ENCODE measurements at places on chromosomes 5 and 9.
A peak's percentile ranks its signal among the peaks of the same experiment; 100 is the strongest.

DNA sequence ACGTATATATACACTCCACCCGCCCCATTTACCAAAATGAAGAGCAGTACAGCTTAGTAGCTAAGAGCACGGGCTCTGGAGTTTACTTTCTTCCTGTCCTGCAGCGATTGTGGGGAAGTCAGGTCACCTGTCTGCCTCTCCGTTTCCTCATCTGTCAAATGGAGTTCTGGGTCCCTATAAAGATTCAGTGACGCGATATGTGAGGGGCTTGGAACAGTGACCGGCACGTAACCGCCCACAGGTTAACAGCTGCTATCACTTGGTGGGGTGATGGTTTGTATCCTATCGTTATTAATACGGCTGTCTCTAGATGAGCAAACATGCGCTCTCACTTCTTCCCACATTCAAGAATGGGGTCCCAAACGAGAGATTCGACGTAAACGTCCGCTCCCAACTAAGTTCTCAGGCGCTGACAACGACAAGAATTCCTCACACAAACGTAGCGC lies 426 bp downstream of the FAM114A2 start:
- peak; percentile 42 for DNase-seq

- DNase-seq = no peak
Measured at GRCh38 chr5:9046756-9047481, 499.0 kb downstream of the SEMA5A start.

- DNase-seq = no peak
Measured at GRCh38 chr5:8842971-8843551, 702.8 kb downstream of the SEMA5A start.

DNA sequence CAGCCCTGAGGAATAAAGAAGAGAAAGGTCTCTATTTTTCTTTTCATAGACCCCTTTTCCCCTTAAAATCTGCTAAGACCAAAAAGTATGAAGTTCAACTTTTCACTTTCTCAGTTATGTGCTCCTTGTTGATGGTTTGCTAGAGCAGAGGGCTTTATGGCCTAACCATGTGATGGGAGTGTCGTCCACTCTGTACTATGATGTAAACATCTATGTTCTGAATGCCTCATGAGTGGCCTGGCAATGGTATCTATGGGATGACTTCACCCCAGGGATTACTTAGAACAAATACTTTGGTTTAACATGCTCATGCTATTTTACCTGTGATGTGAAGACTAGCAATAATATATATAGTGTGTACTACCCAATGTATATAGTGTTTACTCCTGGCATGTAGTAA lies 43.7 kb upstream of the MIER3 start:
- DNase-seq = no peak

- DNase-seq = no peak
Measured at GRCh38 chr9:17725399-17726010, 146.6 kb downstream of the SH3GL2 start.

DNA sequence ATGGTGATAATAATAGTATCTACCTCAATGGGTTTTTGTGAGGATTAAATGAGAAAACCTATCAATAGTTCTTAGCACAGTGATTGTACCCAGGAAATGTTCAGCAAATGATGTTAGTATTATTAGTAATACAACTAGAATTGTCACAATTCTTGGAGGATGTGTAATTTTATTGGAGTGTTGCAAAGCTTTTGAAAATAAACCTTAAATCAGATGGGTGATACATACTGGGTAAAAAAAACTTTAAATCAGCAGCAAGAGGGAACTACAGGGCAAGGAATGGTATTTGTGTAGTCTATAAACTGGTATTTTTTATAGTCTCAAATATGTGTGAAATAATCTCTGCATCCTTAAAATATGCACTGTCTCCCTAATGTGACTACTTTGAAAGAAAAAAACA lies 371.6 kb downstream of the PIK3R1 start:
- no peak for DNase-seq

DNA sequence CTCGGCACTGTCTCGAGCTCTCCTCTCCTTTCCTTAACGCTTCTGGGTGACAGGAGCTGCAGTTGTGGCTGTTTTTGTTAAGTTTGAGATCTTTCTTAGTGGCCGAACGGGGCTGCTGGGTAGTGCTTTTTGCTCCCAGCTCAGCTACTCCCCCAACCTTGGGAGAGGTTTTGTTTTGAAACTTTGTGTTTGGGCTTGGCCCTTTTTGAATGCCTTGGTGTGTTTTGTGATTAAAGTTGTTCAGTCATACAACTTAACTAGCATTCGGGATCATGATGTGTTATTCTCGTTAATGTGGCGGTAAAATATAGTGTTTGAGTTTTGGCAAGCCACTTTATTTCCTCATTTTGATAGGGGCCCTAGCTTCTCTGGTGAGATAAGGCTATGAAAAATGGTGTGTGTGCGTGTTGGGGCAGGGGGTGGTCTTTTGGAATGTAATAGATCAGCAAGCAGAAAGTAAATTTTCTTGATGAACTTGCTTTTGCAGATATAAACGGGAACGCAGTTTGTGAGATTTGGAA lies 1.1 kb downstream of the KDM3B start:
- peak; percentile 36 for DNase-seq

DNA sequence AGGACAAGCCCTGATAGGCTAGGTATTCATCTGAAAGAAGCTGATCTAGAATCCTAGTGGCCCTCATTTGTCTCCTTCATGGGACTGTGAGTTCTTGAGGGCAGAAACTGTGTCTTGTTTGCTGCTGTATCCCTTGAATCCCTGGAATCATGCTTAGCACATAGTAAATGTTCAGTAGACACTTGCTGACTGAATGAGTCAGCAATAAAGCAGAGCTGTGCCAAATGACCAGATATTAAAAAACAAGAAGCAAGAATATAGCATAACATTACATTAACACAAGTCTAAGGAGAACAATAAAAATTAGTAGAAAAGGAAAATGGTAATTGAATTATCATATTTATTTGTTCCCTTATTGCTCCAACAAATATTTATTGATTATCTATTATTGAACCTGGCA lies 420.5 kb downstream of the ZSWIM6 start:
- DNase-seq = no peak

- DNase-seq = no peak
Measured at GRCh38 chr5:3386637-3387036, 209.0 kb upstream of the IRX1 start.

DNA sequence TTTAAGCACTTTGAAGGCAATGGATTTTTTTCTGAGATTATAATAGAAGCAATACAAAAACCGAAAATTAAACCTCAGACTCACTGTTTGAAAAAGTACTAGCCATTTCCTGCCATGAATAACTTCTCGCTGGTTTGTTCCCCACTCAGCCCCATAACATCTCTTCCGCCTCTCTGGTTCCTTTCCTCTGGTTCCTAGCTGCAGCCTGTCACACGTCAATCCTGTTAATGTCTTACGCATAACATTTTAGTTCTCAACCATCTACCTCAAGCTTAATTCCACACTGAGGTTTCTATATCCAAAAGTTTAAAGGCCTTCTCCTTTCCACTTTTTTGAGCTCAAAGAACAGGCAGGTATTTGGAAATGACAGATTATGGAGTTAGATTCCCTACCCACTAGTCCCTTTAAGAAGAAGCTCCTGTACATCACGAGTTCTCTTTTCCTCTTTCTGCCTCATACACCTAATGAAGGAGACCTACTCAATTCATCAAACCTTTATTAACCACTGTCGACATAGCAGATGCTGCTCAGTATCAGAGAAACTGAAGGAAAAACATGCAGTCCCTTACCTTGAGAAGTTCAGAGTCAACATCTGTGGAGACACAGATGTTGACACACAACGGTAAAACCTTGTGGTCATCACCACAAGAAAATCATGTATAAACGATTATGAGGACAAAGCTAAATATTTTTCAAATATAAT lies 243.0 kb upstream of the PTGER4 start:
- DNase-seq = peak; percentile 52

- DNase-seq = no peak
Measured at GRCh38 chr5:124996023-124996763, 249.8 kb upstream of the ZNF608 start.

DNA sequence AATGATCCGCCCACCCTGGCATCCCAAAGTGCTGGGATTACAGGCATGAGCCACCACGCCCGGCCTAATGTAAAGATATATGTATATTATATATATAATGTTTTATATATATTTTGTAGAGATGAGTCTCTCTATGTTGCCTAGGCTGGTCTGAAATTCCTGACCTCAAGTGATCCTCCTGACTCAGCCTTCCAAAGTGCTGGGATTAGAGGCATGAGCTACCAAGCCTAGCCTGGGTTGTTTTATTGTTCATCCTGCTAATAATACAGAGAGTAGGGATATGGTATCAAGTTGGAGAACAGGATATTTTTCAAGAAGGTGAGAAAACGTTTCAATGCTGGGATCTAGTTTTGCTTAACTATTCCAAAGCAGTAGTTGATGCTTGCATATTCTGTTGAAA lies 2.9 kb downstream of the SEC24A start:
- no peak for DNase-seq

DNA sequence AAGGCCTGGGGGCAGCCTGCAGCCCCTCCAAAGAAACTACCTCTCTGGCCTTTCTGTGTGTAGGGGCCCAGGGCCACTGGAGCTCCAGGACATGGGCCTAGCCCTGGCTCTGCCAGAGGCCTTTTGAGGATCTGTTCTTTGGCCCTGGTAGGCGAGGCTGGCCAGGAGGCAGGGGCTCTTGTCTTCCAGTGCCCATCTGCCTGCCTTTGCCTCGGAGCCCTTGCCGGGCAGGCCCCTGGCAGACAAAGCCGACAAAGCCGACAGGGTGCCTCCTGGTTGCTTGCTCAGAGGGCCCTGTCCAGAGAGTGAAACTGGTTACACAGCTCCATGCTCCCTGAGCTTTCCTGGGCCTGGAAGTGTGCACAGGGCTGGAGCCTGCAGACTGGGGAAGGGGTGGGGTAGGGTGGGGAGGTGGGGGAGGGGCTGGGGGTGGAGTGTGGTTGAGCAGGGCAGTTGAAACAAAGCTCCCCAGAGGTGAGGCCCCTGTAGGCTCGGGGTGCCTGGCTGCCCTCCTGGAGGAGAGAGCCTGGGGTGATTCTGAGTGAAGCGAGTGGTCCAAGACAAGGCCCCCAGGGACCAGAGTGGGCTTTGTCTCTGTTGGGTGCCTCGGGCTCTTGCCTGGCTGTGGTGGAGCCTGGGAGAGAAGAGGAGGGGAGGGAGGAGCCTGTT lies 29.3 kb downstream of the PTPA start:
- DNase-seq = no peak

Data from T-helper 2 cell treated with Interferon-gamma antibody and Interleukin-4, amounts not matched to agents 5 μg/mL and 100 μg/mL, for 36 hours (primary cell).